ENCODE measurements at places on chromosomes 3 and 15.
A peak's percentile ranks its signal among the peaks of the same experiment; 100 is the strongest.

GRCh38 chr15:50503144-50503543 lies 43.3 kb downstream of the USP50 start:
- DNase-seq, result no peak

- no peak for DNase-seq
Measured at GRCh38 chr15:68372291-68372811, 59.6 kb downstream of the ITGA11 start.

- no peak for DNase-seq
Measured at GRCh38 chr3:143158014-143158988, 38.7 kb downstream of the CHST2 start.

- DNase-seq, result no peak
Measured at GRCh38 chr3:31804251-31805051, 176.6 kb downstream of the OSBPL10 start.

DNA sequence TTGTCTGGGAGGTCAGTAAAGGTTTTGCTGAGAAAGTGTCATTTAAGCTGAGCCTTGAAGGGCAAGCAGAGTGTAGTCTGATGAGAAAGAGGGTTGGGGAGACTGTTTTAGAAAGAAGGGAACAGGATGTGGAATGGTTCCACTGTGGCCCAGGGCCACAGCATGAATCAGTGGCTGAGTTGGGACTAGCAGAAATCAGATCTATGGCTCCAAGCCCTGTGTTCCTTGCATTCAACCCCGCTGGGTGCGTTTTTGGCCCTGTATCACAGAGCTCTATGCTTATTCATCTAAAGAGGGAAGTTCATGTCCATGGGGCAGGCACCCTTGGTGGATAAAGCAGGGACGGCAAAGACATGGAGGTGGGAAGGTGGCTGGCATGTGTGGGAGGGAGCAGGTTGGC lies 151.3 kb downstream of the CACNA1D start:
- no peak for DNase-seq

DNA sequence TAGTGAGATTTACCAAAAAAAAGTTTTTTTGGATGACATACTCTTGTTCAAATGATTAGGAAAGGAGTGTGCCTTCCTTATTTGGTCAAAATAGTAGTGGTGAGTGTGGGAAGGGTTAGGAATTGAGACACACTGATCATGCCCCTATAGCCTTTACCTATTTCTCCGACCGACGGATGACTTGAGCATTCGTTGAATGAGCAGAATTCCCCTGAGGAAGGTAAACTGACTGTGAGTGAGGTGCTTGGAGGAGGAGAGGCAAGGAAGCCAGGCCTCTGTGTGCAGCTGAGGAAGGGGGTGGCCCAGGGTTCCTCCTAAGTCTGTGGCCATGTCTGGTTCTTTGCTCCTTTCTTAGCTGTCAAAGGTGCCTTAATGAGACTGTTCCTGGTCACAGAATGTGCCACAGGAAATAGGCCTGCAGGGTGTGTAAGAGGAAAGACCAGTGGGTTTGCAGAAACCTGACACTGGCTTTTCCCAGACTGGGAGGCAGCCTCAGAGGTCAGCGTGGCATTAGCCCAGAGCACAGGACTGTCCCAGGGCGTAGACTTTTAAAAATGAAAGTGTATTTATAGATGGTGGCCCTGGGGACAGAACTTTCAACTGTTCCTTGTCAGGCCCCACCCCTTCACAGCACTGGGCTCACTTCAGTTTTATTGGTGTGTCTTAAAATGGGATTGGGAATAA lies 307.7 kb upstream of the C2CD4B start:
- no peak for DNase-seq

GRCh38 chr15:42141246-42141645 lies 15.2 kb downstream of the PLA2G4F start:
- DNase-seq, result no peak

GRCh38 chr15:81303244-81304225 lies 20.4 kb downstream of the STARD5 start:
- no peak for DNase-seq

- DNase-seq, result no peak
Measured at GRCh38 chr15:40739047-40739446, 16.0 kb downstream of the RMDN3 start.

- DNase-seq, result no peak
Measured at GRCh38 chr15:100531823-100532327, 3.1 kb upstream of the CERS3 start.

DNA sequence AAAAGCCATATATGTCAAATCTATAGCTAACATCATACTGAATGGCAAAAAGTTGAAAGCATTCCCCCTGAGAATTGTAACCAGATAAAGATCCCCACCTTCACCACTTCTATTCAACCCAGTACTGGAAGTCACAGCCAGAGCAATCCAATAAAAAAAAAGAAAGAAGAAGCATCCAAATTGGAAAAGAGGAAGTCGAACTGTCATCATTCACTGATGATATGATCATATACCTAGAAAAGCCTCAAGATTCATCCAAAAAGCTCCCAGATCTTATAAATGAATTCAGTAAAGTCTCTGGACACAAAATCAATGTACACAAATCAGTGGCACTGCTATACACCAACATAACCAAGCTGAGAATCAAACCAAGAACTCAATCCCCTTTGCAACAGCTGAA lies 97.4 kb downstream of the CBLB start:
- no peak for DNase-seq

GRCh38 chr3:13042127-13042701 lies 31.0 kb downstream of the IQSEC1 start:
- no peak for DNase-seq

GRCh38 chr15:65395567-65396202 lies 17.9 kb upstream of the IGDCC3 start:
- DNase-seq, result no peak

- DNase-seq, result no peak
Measured at GRCh38 chr3:11612515-11613188, 31.1 kb downstream of the VGLL4 start.

DNA sequence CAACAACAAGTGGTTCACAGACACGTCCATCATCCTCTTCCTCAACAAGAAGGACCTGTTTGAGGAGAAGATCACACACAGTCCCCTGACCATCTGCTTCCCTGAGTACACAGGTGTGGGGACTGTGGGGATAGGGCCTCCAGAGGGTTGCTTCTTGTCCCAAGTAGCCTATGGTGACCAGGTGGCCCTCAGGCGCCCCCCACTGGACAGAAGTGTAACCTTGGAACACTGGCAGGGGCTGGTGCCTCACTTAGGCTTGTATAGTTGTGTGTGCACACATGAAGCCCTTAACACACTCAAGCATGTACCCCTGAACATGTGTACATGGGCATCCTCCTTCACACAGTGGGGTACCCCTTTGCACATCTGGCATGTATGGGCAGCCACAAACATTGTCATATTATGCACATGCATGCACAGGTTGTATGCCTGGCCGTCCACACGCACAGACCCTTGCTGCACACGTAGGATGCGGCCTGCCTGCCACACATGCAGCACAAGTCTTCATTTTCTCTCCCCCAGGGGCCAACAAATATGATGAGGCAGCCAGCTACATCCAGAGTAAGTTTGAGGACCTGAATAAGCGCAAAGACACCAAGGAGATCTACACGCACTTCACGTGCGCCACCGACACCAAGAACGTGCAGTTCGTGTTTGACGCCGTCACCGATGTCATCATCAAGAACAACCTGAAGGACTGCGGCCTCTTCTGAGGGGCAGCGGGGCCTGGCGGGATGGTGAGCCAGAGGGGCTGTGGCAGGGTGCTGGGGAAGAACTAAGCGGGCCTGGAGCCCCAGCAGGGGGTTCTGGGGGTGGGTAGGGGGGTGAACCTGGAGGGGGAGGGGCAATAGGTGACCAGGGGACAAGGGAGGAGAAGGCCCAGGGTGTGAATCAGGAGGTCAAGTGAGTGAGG lies 11.7 kb upstream of the SEMA3B start:
- peak; percentile 64 for DNase-seq

GRCh38 chr3:17980863-17981262 lies 238.4 kb upstream of the TBC1D5 start:
- DNase-seq, result no peak

GRCh38 chr15:57496946-57497869 lies 94.5 kb upstream of the MYZAP start:
- DNase-seq, result no peak

- no peak for DNase-seq
Measured at GRCh38 chr3:45987368-45988291, 8.0 kb downstream of the FYCO1 start.

- DNase-seq, result no peak
Measured at GRCh38 chr3:152825566-152825965, 9.4 kb upstream of the P2RY1 start.

- peak; percentile 8 for DNase-seq
Measured at GRCh38 chr15:80367094-80367493, 37.1 kb upstream of the ARNT2 start.

- no peak for DNase-seq
Measured at GRCh38 chr3:42159147-42159546, 68.0 kb downstream of the TRAK1 start.

DNA sequence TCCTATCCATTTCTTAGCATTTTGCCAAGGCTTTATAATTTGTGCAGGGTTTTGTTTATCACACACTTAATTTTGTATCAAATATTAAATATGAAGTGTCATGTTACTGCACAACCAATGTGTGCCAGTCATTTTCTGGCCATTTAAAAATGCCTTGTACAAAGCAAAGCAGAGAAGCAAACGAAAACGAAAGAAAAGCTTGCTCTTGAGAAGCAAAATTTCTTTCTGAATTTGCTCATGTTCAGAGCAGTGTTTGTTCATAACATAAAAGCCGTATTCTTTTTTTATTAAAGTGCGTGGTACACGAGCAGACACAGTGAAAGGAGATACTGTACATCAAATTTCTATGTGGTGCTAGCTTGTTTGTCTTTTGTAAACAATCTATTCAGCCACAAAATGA lies 792.6 kb downstream of the NAALADL2 start:
- no peak for DNase-seq

- no peak for DNase-seq
Measured at GRCh38 chr3:13294442-13295351, 125.4 kb downstream of the NUP210 start.

- no peak for DNase-seq
Measured at GRCh38 chr15:85785887-85786780, 8.6 kb downstream of the KLHL25 start.

DNA sequence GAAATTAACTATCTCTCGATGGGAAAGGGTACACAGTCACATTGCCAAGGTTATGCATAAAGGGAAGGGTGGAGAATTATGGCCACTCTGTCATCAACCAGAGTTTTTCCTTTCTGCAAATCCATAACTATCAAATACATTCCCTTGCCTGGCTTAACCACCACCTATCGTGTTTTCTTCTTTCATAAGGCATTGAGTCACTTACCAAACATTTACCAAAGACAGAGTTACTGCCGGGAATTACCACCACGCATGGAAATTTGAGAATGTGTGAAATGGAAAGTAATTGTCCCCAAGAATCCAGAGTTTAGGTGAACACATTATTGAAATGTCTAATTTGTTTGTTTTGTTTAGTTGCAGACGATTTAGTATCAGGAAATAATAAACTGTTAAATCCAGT lies 134.3 kb upstream of the LRRN1 start:
- no peak for DNase-seq

DNA sequence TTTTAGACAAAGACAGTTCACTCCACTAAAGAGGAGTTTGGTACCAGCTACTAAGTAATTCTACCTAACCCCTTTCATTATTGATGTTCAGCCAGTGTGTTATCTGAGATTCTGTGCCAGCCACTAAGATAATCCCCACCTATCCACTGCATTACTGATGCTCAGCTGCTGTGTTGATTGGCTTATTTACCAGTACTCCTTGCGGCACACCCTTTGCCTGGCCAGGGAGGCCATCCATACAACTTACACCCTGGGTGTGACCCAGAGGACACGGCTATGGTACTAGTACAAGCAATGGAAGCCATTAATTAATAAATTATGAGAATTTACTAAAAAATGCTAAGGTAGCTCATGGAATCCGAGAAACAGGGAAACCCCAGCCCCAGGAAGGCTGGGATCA lies 290.7 kb upstream of the CTNNB1 start:
- DNase-seq, result no peak

- DNase-seq, result no peak
Measured at GRCh38 chr15:73805504-73806089, 52.4 kb upstream of the INSYN1 start.

DNA sequence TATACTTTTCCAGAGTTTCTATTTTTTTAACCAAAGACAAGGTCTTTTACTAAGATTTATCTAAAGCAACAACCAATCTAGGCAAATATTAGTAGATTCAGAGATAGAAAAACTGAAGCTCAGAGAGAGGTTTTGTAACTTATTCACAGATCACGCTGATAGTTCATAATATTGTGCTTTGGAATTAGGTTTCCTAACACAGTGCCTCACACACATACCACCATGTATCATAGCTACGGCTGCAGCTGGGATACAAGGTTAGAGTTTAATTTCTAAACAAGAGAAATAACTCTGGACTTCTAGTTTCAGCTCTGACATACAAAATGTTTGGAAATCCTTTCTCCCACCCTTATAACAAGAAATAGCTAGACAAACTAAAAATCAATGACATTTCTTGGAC lies 565.7 kb downstream of the PYDC2 start:
- no peak for DNase-seq

DNA sequence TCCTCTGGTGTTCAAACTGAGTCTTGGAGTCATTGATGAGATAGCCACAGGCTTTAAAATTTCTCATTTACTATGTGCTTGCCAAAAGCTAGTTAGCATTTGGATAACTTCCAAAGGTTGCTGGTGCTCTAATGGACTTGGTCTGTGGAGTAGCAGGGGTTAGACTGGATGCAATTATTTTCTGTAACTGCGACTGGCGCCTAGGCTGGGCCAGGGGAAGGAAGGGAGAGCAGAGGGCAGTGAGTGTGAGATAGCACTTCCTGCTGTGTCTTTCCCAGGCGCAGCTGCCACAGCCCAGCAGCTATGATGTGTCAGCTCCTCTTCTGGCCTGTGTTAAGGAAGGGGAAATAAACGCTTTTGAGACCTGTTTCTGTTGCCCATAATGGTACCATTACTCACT lies 98.6 kb downstream of the MYRIP start:
- DNase-seq, result no peak

GRCh38 chr15:83065431-83065830 lies 1.6 kb downstream of the BTBD1 start:
- no peak for DNase-seq

DNA sequence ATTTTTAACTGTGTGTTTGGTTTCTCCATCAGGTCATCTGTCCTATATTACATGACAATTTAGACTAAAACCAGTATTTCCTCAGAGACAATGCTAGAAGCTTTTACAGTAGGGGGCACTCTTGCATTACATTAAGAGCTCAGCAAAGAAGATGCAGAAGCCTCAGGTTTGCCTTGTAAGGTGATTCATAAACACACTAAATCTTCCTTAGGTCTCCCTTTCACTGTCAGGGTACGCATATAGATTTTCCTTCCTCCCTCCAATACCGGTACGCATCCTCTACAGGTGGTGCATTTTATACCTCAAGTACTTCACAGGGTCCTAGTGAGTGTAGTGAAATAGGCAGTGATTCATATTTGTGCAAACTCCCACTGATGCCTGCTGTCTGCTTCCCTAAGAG lies 46.5 kb downstream of the CD86 start:
- DNase-seq, result no peak

- DNase-seq, result no peak
Measured at GRCh38 chr3:38996193-38996592, 55.6 kb downstream of the SCN11A start.

- DNase-seq, result no peak
Measured at GRCh38 chr3:40477666-40478065, 744 bp downstream of the ZNF619 start.
